ENCODE measurements at places on chromosomes 3 and 15.

GRCh38 chr3:167785790-167786189 is 50.3 kb downstream of the SERPINI1 start:
- no peak for DNase-seq

GRCh38 chr15:99365242-99365641 is 114.0 kb downstream of the LRRC28 start:
- no peak for DNase-seq

- peak; percentile 86 for DNase-seq
These were observed 59.7 kb downstream of the NOX5 start for GRCh38 chr15:69074001-69074842.

DNA sequence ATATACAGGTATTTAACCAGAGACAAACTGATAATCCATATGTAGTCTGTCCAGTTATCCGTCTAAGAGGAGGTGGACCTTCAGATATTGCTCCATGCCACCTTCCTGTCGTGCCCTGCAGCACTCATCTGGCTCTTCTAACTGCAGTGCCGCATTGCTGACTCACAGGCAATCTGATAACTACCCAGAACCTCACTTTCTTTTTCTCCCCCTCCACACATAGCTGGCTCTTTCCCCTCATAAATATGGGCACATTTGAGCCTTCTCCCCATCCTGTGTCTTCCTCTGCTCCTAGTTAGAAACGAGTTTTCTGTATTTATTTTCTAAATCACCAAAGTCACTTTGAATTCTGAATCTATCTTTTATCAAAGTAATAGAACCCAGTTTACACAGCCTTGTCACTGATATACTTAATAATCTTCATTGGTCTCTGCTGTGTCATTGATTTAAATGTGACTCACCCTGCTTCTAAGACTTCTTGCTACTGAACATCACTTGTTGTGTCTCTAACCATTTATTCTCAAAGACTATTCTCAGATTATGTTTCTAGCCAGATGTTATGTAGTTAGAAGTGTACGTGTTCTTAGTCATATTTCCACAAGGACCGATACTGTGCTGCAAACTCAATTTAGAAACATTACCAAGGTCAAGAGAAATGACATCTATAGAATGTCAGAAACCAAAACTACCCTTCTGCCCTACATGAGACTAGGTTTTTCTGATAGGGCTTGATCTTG is 17.4 kb upstream of the KCNMB2 start:
- no peak for DNase-seq

GRCh38 chr3:159649951-159650350 is 338.7 kb upstream of the IL12A start:
- no peak for DNase-seq

GRCh38 chr15:85764649-85765277 is 30.0 kb downstream of the KLHL25 start:
- DNase-seq, result no peak

DNA sequence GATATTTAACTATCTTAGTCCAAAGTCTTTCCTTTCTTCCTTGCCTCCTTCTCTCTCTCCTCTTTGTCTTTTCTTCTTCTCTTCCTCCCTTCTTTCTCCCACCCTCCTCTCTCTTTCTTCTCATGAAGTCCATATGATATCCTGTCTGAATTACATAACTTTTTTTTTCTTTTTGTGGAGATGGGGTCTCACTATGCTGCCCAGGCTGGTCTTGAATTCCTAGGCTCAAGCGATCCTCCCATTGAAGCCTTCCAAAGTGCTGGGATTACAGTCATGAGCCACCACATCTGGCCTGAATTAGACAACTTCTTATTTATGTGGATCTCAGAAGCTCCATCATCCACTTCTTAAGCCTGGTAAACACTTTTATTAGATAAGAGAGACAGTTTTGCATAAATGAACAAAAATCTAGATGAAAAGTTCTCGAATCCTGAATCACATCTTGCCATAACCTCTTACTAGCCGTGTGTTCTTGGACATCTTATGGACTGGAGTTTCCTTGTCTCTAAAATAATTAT is 206.5 kb downstream of the LPP start:
- DNase-seq, result no peak
